ENCODE measurements at places on chromosomes 5 and 9.

DNA sequence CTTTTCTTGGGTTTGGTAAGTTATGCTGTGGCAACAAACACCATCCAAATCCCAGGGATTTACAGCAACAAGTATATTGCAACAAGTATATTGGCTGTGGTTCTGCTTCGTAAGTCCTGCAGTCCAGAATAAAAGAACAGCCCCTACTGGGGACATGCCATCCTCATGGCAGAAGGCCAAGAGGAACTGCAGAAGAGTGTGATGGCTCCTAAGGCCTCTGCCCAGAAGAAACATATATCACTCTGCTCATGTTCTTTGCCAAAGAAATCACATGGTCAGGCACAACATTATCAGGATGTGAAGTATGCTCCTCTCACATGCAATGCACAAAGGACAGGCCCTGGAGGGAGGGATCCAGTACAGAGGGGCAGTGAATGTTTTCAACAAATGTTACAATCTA, 159.6 kb upstream of the TAS2R1 start:
- no peak for DNase-seq

GRCh38 chr9:128628471-128629048, 28.1 kb downstream of the DYNC2I2 start:
- DNase-seq, result no peak

DNA sequence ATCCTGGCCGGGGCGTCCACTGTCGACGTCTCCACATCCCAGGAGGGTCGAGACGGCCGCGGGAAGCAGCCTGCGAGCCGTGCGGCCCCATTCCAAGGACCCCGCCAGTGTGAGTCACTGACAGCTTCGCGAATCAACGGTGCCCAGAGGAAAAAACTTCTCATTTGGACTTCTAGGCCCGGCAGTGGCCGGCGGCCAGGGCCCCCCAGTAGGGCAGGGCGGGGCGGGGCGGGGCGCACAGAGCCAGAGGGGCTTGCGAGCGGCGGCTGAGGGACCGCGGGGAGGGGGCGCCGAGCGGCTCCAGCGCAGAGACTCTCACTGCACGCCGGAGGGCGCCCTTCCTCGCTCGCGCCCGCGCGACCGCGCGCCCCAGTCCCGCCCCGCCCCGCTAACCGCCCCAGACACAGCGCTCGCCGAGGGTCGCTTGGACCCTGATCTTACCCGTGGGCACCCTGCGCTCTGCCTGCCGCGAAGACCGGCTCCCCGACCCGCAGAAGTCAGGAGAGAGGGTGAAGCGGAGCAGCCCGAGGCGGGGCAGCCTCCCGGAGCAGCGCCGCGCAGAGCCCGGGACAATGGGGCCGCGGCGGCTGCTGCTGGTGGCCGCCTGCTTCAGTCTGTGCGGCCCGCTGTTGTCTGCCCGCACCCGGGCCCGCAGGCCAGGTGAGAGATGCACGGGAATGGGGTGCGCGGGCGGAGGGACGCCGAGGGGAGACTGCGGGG, at the start of gene F2R:
Gene F2R, plus strand, starts transcription at position 391 of the 720 bp plus-strand sequence. Its CDS starts 182 bp downstream, at position 573.
- DNase-seq, result peak; percentile 86

- DNase-seq, result no peak
Measured at GRCh38 chr5:138354387-138354786, 1.9 kb downstream of the KDM3B start.

- no peak for DNase-seq
Measured at GRCh38 chr5:81212211-81212751, 20.8 kb upstream of the CKMT2 start.

DNA sequence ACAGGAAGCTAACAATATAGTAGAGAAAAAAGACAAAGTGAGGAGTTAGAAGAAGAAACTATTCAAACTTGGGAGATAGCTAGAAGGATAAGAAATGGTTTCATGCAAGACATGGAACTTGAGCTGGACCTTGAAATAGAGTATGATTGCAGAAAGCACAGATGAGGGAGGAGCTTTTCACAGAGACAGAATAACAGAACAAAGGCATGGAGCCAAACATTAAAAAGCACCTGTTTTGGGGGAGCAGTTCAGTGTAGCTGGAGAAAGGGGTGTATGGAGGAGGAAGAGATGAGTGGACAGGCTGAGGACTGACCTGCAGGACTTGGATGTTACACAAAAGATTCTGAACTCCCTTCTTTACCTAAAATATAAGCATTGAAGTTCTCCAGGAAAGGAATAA, 25.2 kb downstream of the DTWD2 start:
- no peak for DNase-seq

DNA sequence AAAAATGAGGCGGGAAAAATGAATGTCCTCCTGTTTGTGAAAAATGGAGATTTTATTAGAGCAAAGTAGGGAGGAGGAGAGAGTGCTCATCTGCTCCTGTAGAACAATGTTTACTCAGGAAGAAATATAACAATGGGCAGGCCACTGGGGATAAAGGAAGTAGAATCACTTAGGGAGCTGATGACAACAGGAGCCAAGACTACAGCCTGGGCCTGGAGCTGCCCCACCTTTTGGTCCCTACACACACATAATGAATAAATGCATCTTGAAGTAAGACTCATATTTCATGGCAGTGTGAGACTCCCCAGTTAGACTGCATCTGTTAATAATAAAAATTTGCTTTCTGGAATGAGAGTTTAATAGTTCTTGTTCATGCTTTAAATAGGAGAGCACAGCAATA, 1939.8 kb downstream of the EFNA5 start:
- no peak for DNase-seq

DNA sequence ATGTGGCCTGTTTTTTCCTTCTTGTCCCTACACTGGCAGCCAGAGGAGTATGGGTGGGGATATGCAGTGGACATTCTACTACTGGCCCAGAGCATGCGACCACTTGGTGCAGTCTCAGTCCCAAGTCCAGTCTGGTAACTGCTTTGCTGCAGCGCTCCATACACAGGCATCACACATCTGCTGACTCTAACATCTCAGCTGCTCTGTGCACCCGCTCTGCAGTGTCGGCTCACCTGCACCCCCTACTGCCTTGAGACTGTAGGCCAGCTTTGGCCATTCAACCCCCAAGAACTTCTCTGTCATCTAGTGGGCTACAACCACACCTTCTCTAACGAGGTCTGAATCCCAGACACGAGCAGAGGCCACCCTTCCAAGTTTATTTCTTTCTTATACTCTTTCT, 46.4 kb upstream of the SLCO6A1 start:
- DNase-seq, result no peak

- no peak for DNase-seq
Measured at GRCh38 chr5:44387406-44387805, 1.8 kb downstream of the FGF10 start.

All from GM13977 (cell line).